ENCODE measurements at places on chromosomes 6 and 20. TPM values are rescaled to one million over a fixed set of nuclear protein-coding genes. Genes with fewer than 3 reads are reported as not detected.
A peak's percentile ranks its signal among the peaks of the same experiment; 100 is the strongest.

GRCh38 chr20:45833030-45833882 is at the start of gene SNX21:
Gene SNX21 (plus strand): TSS chr20:45833799. CDS start chr20:45833920, 121 bp downstream.
- peaks cover 3% of the 10 kb centered on the region for H3K27me3 ChIP-seq
- peak within 1 kb of the TSS; percentile 86 for H3K27ac ChIP-seq
- DNase-seq, result peak; percentile 59

DNA sequence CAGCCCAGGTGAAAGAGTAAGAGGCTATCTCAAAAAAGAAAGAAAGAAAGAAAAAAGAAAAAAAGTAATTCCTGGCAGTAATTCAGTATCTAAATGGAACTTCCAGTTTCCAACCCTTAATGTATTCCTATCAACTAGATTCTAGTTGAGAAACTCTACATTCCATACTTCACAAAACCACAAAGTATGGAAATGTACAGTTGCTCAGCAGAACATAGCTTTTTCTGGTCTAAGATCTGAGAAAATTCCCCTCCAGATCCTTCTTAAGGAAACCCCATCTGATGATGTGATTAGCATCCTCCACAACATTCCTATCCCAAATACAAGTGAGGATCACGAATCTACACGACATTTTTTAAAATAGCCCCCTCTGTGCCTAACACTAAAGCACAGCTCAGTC is 3.6 kb downstream of the ARMH2 start:
- no peak overlapping the region for H3K27ac ChIP-seq
- no peaks in the 10 kb centered on the region for H3K36me3 ChIP-seq
- no peak for DNase-seq
- H3K4me1 ChIP-seq, result peaks cover 7% of the 10 kb centered on the region

The GTF3C6 gene
- 93.9 TPM for total RNA-seq

DNA sequence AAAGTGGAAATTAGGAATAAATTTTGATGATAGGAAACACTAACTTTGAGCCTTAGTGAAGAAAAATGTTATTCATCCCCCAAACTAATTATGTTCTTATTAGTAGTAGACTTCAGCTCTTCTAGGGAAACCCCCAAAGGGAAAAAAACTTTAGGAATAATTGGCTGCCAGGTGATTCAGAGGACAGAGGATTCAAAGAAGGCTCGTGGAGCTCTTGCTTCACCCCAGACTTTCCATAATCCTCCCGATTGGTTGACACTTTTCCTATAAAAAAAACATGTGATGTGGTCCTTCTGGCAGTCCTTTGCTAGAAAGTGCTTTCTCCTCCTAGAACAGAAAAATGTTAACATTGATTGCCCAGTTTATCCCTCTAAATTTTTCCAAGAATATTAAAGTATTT is 5.6 kb upstream of the CCDC170 start:
- H3K4me1 ChIP-seq, result peaks cover 5% of the 10 kb centered on the region
- peaks cover 16% of the 10 kb centered on the region for H3K27me3 ChIP-seq
- no peak overlapping the region for H3K4me3 ChIP-seq
- no peak overlapping the region for H3K27ac ChIP-seq
- H3K36me3 ChIP-seq, result no peaks in the 10 kb centered on the region

- no peak overlapping the region for H3K27ac ChIP-seq
- H3K36me3 ChIP-seq, result peaks cover 2% of the 10 kb centered on the region
- H3K4me3 ChIP-seq, result no peak overlapping the region
- DNase-seq, result no peak
These were observed 24.9 kb upstream of the IRF4 start for GRCh38 chr6:366389-367297.

The SLC26A8 gene
- total RNA-seq, result not detected

GRCh38 chr6:39599973-39600372 is 125.2 kb downstream of the KIF6 start:
- peaks cover 10% of the 10 kb centered on the region for H3K4me1 ChIP-seq
- no peak for DNase-seq
- H3K4me3 ChIP-seq, result no peak overlapping the region
- H3K27me3 ChIP-seq, result no peaks in the 10 kb centered on the region
- H3K36me3 ChIP-seq, result no peaks in the 10 kb centered on the region

The MAK gene
- 1.3 TPM for total RNA-seq

- no peaks in the 10 kb centered on the region for H3K27me3 ChIP-seq
- peaks cover 2% of the 10 kb centered on the region for H3K4me1 ChIP-seq
- no peaks in the 10 kb centered on the region for H3K36me3 ChIP-seq
- no peak overlapping the region for H3K27ac ChIP-seq
- no peak for DNase-seq
These were observed 123.2 kb upstream of the THEMIS start for GRCh38 chr6:128024046-128024445.

The THBD gene
- total RNA-seq, result 0.19 TPM

The PTPRT gene
- total RNA-seq, result 49.0 TPM

The BIRC7 gene
- total RNA-seq, result not detected

- peaks cover 11% of the 10 kb centered on the region for H3K36me3 ChIP-seq
- no peak for DNase-seq
- H3K4me3 ChIP-seq, result no peak overlapping the region
These were observed 12.8 kb downstream of the TRAF3IP2 start for GRCh38 chr6:111592726-111593511.

GRCh38 chr6:34227761-34228421 is 8.8 kb upstream of the HMGA1 start:
- peaks cover 27% of the 10 kb centered on the region for H3K4me1 ChIP-seq
- no peak for DNase-seq
- H3K27ac ChIP-seq, result no peak overlapping the region

DNA sequence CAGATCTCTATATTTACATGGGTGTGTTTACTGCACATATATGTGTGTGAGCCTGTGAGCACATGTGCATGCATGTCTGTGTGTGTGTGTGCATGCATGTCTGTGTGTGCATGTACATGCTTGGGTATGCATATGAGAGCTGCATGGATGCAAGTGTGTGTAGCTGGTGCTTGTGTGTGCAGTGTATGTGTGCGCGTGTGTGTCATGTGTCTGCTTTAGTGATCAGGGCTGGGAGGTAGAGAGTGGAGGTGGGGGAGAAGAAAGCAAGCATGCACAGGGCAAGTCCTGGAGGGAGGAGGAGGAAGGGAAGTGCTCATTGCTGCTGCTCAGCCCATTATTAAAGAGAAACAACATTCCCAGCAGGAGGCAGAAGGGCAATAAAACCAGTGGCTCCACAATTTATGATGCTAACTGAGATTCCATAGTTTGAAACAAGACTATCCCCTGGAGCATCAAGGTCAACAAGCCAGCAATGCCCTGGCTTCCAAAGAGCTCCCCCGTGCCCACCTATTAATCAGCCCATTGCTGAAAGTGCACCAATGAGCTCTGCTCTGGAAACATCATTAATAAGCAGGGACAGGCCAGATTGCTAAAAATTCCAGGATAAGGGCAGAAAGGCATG is 414.0 kb downstream of the MAFB start:
- no peaks in the 10 kb centered on the region for H3K36me3 ChIP-seq
- H3K4me1 ChIP-seq, result peaks cover 9% of the 10 kb centered on the region
- peaks cover 78% of the 10 kb centered on the region for H3K27me3 ChIP-seq
- no peak for DNase-seq
- H3K4me3 ChIP-seq, result no peak overlapping the region
- H3K27ac ChIP-seq, result no peak overlapping the region

DNA sequence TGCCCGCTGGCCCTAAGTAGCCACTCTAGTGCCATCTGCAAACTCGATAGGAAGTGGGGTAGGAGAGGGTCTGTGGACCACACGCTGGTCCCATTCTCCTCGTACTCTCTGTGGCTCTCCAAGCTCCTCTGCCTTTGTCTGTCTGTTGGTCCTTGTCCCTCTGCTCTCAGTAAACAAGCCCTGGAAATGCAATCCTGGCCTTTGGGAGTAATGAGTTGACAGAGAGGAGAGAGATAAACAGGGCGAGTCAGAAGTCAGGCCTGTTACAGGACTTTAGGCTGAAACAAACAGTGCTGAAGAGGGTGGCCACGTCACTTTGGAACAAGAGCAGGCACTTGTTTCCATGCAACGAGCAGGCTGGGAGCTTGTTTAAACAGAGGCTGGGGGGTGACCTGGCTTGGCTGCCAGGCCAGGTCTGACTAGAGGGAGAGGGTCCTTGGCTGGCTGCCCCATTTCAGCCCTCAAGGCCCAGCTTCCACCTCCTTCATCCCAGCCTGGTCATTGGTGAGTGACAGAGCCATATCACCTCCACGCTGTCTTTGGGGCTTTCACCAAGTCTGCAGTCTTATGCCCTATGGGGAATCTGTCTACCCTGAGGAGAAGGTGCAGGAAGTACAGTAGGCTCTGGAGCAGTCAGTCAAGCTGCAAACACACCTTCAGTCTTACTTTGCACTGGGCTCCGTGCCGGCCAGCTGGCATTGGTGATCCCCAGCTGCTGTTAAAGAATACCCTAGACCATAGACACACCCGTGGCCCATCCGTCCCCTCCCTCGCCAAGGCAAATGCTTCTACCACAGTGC is 22.6 kb downstream of the FOXP4 start:
- DNase-seq, result no peak
- H3K27ac ChIP-seq, result peak overlapping the region; percentile 95
- H3K4me3 ChIP-seq, result peak overlapping the region; percentile 24

DNA sequence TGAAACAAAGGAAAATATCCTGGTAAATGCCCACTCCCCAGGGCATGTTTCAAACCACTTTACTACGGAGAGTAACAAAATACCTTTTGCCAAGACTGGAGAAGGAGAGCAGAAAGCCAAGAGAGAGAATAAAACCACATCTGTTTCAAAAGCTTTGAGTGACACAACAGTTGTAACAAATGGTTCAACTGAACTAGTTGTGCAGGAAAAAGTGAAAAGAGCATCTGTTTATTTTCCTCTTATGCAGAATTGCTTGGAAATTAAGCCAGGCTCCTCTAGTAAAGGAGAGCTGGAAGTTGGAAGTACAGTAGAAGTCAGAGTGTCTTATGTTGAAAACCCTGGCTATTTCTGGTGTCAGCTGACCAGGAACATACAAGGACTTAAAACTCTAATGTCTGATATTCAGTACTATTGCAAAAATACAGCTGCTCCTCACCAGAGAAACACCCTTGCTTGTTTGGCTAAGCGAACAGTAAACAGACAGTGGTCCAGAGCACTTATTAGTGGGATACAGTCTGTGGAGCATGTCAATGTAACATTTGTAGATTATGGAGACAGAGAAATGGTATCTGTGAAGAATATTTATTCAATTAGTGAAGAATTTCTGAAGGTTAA is 2.6 kb downstream of the TDRD6 start:
- no peak for DNase-seq
- H3K4me3 ChIP-seq, result no peak overlapping the region
- H3K36me3 ChIP-seq, result no peaks in the 10 kb centered on the region
- H3K4me1 ChIP-seq, result peaks cover 4% of the 10 kb centered on the region

The LGSN gene
- not detected for total RNA-seq

The ZBP1 gene
- not detected for total RNA-seq

DNA sequence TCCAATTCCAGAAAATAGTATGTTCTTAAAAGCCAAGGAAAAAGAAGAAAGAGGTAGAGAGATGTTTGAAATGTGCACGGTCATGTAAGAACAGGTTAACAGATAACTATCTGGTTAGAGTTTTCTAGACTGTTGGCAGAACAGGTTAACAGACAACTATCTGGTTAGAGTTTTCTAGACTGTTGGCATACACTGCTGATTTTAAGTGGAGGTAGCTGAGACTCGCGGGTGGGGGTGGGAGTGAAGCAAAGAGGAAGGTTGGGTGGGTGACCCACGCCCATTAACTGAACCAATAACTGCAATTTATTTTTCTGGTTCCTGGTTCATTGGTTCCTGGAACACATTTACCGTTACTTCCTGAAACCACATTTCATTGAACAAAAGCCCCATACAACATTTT is 157.5 kb downstream of the ELOVL4 start:
- no peaks in the 10 kb centered on the region for H3K36me3 ChIP-seq
- no peak overlapping the region for H3K27ac ChIP-seq
- no peak overlapping the region for H3K4me3 ChIP-seq
- no peak for DNase-seq

GRCh38 chr6:133584823-133585222 is 304.1 kb upstream of the TCF21 start:
- peaks cover 1% of the 10 kb centered on the region for H3K36me3 ChIP-seq
- H3K27me3 ChIP-seq, result no peaks in the 10 kb centered on the region
- H3K4me3 ChIP-seq, result no peak overlapping the region

The FIG4 gene
- total RNA-seq, result 30.0 TPM

- H3K4me1 ChIP-seq, result peaks cover 5% of the 10 kb centered on the region
- DNase-seq, result no peak
- H3K4me3 ChIP-seq, result no peak overlapping the region
- no peaks in the 10 kb centered on the region for H3K36me3 ChIP-seq
- H3K27ac ChIP-seq, result peak overlapping the region; percentile 12
- H3K27me3 ChIP-seq, result no peaks in the 10 kb centered on the region
These were observed 765.9 kb downstream of the BCKDHB start for GRCh38 chr6:80872199-80872950.

- H3K36me3 ChIP-seq, result no peaks in the 10 kb centered on the region
- H3K4me3 ChIP-seq, result no peak overlapping the region
- H3K4me1 ChIP-seq, result no peaks in the 10 kb centered on the region
- no peak overlapping the region for H3K27ac ChIP-seq
These were observed 78.0 kb upstream of the AGPAT4 start for GRCh38 chr6:161351858-161352257.

GRCh38 chr6:21332077-21332476 is 261.5 kb upstream of the SOX4 start:
- peaks cover 5% of the 10 kb centered on the region for H3K4me1 ChIP-seq
- no peak overlapping the region for H3K27ac ChIP-seq
- no peaks in the 10 kb centered on the region for H3K27me3 ChIP-seq
- DNase-seq, result no peak

DNA sequence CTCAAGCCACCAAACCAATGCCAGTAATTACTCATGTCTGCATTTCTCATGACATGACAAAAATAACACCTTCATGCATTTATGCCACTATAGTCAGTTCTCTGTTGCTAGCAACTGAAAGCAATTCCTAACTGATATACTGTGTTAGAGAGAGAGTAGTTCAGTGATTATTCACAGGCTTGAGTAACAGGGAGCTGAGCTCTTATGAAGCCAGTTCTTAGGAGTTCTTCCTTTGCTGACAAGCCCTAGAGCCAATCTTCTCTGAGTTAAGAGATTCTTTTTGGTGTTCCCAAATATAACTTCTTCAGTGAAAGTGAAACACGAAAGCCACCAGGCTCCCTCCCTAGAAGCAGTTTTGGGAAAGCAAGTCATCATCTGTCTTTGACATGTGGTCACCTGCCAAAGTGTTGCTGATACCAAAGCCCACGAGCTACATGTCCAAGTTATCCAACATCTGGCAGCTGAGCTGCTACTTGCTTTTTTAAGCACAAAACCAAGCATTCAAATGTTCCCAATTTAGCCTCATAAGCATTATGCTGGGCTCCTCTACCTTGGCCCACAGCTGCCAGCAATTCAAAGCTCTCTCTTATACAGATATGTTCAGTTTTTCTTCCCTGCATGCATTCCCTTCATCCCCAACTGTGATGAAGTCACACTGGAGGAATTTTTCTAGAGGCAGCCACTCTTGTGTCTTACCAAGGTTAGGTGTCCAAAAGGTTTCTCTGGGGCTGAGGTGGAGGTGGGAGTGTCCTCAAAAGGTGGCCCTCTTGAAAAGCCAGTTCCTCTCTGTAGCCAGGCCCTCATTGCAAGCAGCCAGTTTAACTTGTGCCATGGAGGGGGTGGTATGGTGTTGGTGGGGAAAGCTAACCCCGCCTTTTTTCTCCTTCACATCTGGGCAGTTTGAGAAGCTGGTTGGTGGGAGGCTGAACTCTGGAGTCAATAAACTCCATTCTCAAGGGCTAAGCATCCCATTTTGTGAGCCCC is 92.7 kb upstream of the ARMC2 start:
- DNase-seq, result no peak
- H3K4me1 ChIP-seq, result peaks cover 17% of the 10 kb centered on the region
- H3K27ac ChIP-seq, result no peak overlapping the region
- peaks cover 3% of the 10 kb centered on the region for H3K27me3 ChIP-seq
- no peak overlapping the region for H3K4me3 ChIP-seq
